ENCODE measurements at places on chromosomes 3 and 15. TPM values are rescaled to one million over a fixed set of nuclear protein-coding genes. Genes with fewer than 3 reads are reported as not detected.

DNA sequence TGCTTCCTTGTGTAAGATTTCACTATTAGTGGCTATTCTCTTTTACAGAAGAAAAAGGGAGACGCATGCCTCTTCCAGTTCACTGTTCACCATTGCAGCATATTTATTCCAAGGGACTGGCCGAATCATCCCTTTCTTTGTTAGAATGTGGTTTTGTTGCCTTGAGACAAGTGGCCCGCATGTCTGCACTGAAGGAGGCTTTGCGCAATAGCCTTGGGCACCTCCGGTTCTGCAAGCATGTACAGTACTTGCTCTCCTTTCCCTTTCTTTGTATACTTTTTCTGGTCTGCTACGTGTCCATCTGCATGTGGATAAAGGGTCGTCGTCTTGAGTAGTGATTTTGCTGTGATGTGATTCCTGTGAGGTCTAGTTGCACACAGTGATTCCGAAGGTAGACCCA lies 43.0 kb downstream of the FLNB start:
- no peak for DNase-seq

GRCh38 chr3:47553407-47553806 lies 25.3 kb downstream of the CSPG5 start:
- no peak for DNase-seq

DNA sequence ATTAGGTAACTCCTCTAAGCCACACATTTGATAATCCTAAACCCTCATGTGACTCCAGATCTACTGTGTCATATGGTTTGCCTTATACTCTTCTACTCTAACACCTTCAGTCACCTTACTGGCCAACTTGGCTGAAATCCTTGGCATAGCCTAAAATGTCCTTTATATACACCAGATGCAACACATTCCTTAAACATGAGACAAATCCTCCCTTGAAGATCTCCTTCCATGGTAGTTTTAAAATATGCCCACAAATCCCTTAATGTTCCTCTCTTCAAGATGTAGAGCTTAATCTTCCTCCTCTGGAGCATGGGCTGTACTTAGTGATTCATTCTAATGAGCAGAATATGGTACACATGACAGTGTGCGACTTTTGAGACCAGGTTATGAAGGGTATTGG lies 238.9 kb downstream of the SUCLG2 start:
- DNase-seq = no peak

DNA sequence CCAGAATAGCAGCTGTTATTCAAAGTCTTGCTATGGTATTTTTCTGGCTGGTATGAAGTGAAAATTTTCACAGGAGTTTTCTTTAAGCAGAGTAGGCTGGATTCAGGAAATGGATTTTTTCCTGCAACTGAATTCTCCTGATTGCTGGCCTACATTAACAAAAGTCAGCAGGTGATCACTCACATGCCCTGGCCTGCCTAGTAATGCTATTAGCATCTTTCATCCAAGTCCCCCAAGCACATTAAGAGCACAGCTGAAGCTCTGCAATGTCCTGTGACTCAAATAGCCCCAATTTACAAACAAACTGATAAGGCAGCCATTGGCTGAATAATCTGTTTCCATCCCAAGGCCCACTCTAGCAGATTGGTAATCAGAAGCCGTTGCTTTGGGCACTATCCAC lies 688.3 kb upstream of the LMCD1 start:
- DNase-seq = no peak

Gene CYP19A1
- not detected for polyA plus RNA-seq

Measured in CD4-positive, CD25-positive, alpha-beta regulatory T cell (primary cell).